ENCODE measurements at places on chromosomes 7 and 10.

- DNase-seq = no peak
Observed at GRCh38 chr10:76082956-76083355, 651.5 kb downstream of the LRMDA start.

GRCh38 chr7:118110178-118110925 is 73.6 kb upstream of the LSM8 start:
- no peak for DNase-seq

DNA sequence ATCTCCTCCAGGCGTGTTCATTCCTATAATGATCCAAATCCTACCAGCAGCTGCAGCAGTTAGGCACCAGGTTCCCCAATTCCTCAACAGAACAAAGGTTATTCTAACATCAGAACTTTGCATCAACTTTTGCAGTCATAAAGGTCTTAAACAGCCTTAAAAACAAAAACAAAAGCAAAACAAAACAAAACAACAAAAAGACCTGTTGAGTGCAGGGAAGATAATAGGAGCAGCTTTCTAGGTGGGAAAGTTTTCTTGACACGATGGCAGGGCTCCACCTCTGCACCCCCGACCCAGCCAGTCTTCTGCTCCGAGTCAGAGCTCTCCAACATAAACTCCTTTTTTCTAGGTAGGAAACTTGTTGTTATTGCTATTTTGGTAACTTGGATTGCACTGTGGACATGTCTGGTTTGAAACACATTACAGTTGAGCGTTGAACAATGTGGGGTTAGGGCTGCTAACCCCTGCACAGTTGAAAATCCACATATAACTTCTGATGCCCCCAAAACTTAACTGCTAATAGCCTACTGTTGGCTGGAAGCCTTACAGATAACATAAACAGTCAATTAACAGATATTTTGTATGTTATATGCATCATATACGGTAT is 77.6 kb downstream of the MTPN start:
- DNase-seq = no peak

- DNase-seq = no peak
Observed at GRCh38 chr10:4512671-4513240, 313.3 kb upstream of the AKR1E2 start.

DNA sequence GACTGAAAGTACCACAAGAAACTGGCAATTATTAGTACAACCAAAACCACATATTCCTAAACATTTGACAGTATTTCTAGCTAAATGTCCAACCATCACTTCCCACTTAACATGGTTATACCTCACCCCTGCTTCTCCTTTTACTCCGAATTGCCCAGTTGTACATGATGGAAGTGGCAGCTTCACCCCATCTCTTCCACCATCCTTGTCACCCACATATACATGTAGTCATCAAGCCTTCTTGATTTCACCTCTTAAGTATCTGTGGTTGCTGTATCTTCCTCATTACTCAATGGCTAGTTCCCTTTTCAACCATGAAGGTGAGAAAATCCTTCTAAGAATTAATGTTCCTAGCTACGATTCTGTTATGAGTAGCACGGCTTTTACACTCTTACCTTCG is 388.2 kb downstream of the CALN1 start:
- no peak for DNase-seq

- no peak for DNase-seq
Observed at GRCh38 chr10:4199196-4199595, 414.2 kb upstream of the KLF6 start.

DNA sequence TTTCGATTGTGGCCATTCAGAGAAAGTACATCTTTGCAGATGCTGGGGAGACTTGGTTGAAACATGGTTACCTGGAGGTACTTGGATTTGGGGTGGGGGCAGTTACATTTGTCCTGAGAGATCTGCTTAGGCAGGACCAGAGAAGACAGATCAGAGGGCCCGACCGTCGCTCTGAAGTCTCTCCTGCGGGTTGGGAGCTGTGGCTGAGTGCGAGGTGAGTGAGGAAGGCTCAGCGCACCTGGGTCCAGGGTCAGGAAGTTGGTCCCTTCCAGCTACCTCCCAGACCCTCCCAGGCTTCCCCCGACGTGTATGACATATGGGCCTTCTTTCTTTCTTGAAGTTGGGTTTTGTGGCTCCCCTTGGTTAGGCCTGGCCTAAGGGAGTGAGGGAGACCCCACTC is 56.3 kb downstream of the LHPP start:
- no peak for DNase-seq

DNA sequence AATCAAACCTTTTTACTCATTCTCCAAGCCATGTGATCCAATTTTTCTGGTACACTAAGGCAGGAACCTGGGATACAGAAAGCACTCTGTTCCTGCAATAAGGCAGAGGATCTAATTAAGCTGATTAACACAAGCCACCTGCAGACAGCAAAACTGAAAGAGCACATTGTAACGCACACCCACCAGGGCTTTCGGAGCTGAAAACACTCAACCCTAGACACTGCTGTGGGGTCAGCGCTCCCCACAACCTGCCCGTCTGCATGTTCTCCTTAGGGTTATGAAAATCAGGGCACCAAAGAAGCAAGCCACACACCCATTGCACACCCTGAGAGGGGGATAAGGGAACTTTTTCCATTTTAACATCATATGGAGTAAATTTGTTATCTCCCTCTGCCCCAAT is 1022.2 kb upstream of the LRRTM3 start:
- no peak for DNase-seq

- no peak for DNase-seq
Observed at GRCh38 chr7:20798081-20798693, 11.5 kb upstream of the SP8 start.

- DNase-seq = no peak
Observed at GRCh38 chr10:29408847-29409240, 120.0 kb downstream of the LYZL1 start.

GRCh38 chr10:70856454-70856853 is 31.9 kb downstream of the PCBD1 start:
- DNase-seq = no peak

GRCh38 chr10:6840766-6841165 is 260.7 kb upstream of the PRKCQ start:
- no peak for DNase-seq

DNA sequence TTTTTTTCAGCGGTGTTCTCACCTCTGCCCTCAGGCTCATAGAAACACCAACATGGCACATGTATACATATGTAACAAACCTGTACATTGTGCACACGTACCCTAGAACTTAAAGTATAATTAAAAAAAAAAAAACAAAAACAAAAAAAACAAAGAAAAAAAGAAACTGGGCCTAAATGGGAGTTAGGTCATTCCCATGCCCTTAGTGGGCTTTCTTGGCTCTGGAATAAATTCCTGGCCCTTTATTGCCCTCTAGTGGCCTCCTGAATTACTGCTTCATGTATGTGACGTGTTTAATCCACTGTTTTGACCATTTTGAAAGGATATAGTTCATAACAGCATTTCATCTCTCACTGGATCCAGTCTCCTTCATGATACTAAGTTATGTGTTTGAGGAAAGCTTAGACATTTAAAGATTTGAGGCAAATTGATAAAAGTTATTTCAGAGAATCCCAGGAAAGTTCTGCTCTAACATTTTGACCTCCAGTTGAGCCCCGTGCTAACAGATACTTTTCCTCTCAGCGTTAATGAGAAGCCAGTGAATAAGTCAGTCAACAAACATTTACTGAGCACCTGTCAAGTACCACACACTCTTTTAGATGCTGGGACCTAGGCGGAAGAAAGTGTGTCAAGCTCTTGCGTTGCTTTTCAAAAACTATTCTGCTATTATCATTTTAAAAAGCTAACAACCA is 54.7 kb upstream of the SYPL1 start:
- no peak for DNase-seq

DNA sequence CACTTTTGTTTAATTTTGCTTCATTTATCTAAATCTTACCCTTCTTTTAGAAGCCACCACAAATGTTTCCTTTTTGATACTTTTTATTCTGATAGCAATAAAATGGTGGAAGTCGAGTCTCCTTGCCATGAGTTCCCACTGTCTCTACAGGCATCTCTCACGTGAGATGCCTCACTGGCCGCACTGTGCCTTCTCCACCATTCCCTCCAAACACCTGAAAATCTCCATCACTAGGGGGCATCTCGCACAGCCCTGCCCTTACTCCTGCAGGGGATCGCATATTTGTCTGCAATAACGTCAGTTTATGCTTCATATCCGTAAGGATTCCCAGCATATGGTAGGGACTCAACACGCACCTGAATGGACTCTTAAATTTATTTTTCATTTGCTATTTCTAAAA is 56.3 kb upstream of the NCAPG2 start:
- no peak for DNase-seq

DNA sequence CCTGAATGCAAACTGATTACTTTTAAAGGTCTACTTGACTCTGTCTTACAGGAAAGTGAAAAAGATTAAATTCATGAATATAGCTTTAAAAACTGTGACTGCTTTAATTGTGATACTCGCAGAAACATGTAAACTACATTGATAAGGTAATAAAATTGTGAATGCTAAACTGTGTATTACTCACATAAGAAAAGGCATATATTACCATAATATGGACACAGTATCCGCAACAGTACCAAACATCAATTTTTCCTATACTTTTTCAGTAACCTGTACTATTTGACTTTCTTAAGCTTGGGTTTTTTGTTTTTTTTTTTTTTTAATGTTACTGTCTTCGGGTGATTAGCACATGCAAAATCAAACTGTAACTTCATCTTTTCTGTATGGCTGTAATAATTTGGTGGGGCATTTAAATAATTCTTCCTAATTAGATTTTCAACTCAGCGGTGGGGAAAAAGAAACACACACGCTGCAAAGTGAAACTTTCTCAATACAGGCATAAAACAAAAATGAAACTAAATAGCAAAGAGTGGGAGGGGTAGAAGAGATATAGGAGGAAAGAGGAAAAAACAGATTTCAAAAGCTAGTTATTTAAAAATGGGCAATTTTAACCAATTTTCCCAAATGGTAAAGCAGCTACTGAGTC is 23.2 kb downstream of the NT5C3A start:
- no peak for DNase-seq

DNA sequence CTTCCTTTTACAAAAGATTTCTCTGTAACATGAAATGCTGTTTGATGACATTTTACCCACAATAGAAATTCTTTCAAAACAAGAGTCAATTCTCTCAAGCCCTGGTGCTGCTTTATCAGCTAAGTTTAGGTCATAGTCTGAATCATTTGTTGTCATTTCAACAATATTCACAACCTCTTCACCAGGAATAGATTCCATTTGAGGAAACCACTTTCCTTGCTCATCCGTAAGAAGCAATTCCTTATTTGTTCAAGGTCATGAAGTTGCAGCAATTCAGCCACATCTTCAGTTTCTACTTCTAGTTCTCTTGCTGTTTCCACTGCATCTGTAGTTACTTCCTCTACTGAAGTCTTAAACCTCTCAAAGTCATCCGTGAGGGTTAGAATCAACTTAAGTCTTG is 315.3 kb downstream of the TYW1 start:
- DNase-seq = no peak

DNA sequence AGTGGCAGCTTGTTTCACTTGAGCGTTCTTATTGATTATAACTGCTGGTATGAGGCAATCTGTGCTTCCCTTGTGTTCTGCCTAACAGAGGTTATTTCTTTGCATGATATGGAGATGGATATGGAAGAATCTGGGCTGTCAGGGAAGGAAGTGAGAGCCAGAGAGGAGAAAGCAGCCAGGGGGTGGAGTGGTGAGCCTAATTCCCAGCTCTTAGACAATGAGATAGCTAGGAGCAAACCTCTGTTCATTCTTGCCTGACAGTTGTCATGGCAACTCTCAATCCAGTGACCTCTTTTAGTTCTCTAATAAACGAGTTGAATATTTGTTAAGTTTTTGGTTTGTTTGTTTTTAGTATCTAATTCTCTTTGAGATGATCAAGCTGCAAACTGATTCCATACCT is 214.3 kb downstream of the NRG3 start:
- no peak for DNase-seq

DNA sequence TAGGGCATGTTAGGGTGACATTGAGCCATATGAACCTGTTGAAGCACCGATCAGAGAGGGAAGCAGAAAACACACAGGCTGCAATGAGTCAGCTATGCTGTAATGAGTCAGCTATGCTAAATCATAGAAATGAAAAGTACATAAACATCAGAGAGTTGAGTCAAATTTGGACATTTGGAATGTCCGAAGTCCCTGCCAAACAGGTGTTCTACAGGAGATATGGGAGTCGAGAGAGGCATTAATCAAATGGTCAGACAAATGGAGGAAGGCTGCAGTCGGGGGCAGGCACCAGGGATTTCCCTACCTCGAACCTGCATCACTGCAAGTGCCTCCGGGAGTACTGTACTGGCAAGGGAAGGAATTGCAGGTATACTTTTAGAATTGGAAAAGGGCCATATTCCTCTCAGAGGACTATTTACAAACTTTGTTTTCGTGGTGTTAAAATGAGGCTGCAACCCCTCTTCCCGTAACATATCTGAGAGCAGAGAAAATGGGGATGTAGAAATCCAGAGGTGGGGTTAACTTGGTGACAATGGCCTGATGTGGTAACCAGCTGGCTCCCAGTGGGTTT is 8.8 kb upstream of the ZC3HAV1 start:
- no peak for DNase-seq

- no peak for DNase-seq
Observed at GRCh38 chr10:98825741-98826140, 379.0 kb upstream of the HPS1 start.
